ENCODE measurements at places on chromosomes 2 and 18.

DNA sequence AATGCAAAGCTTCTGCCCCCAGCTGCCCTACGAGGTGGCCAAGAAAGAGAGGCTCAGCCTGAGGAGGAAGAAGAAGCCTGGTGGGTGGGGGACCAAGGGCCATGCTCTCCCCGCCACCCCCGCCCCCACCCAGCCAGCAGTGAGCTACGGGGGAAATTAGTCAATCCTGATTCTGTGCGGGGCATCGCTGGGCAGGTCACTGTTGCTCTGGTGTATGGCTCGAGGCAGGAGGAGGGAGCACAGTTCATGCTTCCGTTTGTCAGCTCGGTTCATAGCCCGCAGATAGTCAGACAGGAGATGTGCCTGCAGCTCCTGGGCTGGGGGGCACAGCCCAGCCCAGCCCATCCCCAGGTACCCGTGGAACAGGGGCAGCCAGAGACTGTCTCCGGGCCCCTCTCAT is 17.1 kb downstream of the RAMP1 start:
- DNase-seq = no peak

DNA sequence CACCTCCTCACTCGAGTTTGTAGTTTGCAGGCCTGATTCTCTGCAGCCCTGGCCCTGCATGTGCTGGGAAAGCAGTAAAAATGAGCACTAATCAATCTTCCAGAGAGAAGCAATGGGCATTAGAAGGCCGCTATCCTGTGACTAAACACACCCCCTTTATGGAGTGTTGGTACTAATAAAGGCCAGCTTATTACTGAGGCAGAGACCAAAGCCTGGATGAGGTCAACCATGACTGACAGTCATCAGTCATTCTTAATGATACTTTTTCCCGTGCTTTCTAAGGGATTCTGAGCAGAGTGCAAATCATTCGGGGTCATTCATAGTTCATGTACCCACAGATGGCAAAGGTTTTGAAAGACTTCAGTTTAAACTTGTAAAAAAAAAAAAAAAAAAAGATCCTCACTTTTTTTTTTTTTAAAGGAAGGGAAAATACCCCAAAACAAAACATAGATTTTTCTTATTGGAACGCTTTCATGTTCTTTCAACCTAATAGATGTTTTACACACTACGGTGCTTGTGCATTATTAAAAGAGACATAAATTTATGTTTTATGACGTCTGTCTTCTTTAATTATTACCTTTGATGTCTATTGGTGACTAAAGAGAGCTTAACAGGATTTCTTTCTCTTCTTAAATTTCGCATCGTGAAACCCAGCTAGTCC is 13.2 kb downstream of the TSHZ1 start:
- no peak for DNase-seq

DNA sequence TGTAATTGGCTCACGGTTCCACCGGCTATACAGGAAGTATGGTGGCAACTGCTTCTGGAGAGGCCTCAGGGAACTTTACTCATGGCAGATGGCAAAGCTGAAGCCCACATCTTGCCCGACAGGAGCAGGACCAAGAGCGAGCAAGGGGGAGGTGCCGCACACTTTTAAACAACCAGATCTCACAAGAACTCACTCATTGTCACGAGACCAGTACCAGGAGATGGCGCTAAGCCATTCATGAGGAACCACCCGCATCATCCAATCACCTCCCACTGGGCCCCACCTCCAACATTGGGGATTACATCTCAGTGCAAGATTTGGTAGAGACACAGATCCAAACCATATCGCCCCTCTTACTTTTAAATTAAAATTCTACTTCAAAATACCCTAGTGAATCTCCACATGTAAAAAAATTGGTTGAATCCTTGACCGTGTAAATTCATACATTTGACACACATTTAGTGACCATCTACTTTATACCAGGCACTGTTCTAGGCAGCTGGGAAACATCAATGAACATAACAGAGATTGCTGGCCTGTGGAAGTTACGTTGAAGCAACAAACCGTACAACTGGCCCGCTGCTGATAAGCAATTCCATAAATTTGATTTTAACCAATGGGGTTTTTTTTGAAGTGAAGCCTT is 87.6 kb downstream of the ALPK2 start:
- no peak for DNase-seq

DNA sequence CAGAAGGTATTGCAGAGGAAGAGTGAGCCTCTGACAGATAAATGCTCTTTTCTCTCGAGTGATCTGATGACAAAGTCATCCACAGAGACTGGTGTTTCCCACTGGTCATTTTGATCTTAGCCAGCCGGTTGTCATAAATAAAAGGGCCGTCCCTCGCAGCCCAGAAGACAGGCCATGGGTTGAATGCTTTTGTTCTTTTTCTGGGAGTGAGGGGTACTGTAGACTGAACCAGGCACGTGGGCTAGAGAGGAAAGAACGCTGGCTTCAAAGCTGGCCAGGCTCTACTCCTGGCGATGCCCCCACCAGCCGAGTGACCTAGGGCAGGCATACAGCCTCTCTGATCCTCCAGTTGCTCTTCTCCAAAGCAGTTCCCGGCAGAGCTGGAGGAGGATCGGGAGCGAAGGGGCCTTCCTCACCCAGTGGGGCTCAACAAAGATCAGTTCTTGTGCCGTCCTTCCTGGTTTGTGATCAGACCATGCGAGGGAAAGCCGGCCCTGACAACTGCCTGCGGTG is 193.5 kb downstream of the INHBB start:
- DNase-seq = no peak

DNA sequence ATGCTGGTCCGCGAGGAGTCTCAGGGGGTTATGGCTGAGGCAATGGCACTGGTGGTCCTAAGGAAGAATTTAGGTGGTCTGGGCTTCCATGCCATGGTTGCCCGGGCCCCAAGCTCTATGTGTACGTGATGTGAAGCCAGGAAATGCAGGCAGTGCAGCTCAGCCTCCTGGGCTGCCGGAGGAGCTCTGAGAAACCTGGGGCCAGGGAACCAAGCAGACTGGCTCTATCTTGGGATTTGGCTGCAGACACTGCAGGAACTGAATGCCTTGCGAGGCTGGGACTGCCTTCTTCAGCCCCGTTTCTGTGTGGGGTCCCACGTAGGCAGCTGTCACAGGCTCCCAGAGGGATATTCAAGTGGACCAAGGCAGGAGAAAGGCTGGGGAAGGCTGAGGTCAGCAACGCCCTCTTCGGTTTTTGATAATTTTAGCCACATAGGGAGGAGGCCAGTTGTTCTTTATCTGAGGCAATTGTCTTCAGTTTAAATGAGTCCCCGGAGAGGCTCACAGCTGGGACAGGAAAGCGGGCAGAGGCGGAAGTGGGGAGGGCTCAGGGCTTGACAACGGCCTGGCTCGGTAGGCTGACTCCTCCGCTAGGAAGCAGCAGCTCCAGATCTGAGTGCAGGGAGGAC is 77.7 kb downstream of the RHOB start:
- DNase-seq = no peak

- DNase-seq = no peak
Measured at GRCh38 chr2:34705551-34706247, 1106.6 kb upstream of the FAM98A start.

DNA sequence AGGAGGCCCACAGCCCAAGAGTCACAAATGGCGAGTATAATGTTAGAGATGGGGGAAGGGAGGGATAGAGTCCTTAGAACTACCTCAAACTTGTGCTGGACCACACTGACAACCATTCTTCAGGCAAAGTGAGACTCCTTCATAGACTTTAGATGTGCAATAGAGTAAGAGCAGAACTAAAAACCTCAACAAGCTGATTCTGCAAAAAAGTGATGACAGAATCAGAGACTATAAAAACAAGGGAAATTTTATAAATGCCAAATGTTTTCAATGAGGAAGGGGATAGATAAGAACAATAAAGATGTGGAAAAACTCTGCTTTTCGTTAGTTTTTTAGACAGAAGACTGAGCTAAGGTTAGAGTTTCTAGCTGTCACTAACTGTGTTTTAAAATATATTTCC is 17.7 kb downstream of the SMC6 start:
- DNase-seq = no peak

DNA sequence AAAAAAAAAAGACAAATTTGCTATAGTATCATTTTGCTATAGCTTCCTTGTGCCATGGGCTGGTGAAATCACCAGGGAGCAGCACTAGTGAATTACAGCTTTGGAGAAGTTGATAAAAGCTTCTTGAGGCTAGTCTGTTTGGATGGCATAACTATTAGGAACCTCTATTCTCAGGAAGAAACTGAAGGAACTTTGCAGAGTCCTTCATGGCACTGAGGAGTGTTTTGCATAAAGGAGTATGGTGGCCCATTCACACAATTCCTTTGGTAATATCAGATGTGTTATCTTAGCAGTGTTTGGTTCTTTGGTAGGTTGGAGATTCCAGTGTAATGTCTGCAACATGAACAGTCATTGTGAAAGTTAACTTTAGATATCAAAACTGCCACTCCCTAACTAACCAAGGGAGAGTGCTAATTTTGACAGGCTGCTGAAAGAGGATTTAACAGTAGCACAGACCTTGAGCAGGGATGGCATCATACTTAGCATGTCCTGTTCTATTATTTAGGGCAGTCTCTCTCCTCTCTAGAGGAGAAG is 76.6 kb upstream of the ZFP36L2 start:
- no peak for DNase-seq

Data from AG09319 (cell line).